ENCODE measurements at places on chromosomes 2 and 18.

DNA sequence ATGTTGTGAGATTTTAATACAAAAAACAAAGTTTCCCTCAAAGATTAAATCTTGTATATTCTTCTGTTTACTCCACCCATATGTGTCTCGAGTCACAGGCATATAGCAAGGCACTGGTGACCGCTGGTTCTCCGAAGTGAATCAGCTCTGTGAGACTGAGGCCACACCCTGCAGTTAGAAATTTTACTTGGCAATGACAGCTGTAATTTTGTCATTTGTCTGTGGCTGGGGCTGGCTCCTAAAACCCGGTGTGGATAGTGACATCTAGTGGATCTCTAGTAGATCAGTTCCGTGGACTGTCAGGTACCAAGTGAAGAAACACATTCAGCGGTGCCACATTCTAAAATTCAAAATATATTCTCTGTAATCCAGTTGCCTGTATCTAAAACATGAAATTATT, 278.0 kb downstream of the NEDD4L start:
- peak; percentile 54 for DNase-seq

GRCh38 chr2:73998933-73999332, 14.2 kb downstream of the TET3 start:
- DNase-seq = no peak

GRCh38 chr2:2156881-2157280, 174.2 kb downstream of the MYT1L start:
- no peak for DNase-seq

DNA sequence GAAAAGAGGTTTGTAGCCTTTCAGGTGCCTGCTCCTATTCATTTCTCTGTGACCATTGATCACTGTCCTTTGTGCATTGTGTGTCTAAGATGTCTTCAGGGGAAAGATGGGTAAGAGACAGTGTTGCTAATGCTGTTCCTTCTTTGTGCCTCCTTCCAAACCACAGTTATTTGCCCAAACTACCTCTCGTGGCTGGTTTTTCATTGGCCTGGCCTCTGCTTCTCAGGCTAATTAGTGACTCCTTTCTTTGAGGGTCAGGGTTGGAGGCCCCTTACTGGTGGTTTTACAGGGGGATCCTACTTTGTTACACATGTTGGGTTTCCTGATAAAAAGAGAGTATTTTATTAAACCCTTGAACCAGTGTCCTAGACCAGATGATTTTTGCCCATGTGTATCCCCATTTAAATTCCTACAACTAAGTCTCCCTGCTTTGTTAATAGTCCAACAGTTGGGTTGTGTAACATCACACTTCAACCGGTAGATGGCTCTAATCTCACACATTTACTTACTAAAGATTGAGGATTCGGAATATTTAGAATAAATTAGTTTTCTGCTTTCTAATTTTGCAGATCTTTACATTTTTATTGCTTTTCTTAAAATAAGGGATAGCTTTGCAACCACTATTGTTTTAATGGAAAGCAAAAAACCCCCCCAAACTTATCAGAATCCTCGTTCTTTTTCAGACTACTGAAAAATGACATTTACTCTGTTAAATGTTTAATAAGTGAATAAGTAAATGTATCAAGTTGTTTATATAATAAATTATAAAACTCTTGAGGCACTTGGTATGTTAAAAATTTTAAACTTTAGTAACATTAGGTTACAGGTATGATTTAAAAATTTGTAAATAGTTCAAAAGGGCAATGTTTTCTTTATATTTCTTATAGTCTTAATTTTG, 2.4 kb downstream of the MARS2 start:
- DNase-seq = no peak

DNA sequence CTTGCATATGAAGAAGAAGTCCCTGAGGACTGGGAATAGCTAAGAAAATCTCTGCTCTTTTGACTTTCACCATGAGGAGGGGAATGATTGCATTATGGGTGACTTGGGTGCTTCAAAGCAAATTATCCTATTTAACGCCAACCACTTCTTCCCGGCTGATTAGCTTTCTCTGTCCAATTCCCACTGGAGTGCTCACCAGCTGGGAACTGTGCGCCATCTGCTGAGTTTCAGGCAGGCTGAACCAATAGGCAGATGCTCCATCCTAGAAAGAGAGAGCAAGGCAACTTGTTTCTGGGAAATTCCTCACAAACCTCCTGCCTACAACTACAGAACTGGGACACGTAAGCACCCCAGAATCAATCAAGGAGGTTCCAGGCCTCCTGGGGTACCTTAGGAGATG, 49.4 kb downstream of the POLE4 start:
- peak; percentile 49 for DNase-seq

- no peak for DNase-seq
These were observed 303.7 kb upstream of the HS6ST1 start for GRCh38 chr2:128622371-128622770.

DNA sequence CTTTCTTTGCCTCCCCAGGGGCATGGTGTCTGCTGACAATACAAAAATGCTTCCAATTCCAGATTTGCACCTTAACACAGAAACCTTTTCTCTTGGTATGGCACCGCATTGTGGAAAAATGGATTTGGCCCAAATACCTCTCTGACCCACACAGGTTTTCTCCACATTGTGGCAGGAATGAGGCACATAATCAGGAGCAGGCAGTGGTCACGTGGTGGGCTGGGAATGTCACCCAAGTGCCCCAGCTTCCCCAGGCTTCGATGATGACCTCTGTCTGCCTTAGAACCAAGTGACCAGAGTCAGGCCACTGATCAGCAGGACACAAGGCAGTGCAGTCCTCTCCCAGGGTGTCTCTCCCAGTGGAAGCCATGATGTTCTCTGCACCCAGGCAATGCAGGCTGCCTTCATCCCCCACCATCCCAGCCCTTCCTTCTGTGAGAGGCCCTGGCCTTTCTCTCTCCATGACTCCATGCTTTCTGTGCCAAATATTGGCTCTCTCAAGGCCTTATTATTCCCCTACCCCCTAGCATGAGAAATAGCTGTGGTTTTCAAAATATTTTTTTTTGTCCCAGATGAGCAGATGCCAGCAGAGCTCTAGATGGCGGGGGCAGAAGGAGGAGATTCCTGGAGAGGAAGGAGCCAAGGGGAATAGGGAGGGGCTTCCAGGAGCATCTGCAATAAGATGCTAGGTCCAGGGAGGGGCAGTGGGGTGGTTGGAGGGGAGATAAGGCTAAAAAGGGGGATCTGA, 198.9 kb downstream of the ACKR3 start:
- DNase-seq = no peak

GRCh38 chr2:199370150-199370780, 87.5 kb downstream of the SATB2 start:
- DNase-seq = no peak

GRCh38 chr2:71348302-71348701, 16.7 kb downstream of the ZNF638 start:
- no peak for DNase-seq

DNA sequence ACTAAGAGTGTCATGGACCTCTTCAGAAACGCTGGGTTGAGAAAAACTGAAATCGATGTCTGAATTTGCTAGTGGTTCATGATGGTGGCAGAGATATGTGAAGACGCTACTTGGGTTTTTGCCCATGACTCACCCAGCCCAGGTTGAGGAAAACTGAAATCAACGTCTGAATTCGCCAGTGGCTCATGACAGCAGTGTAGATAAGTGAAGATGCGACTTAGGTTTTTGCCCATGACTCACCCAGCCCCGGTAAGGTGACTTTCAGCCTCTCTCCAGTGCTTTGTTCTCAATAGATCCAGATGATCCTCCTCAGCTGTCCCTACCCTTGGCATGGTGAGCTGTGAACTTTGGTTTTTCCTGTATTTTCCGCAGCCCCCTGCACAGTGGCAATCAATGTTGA, 105.3 kb upstream of the SIX3 start:
- DNase-seq = no peak

- DNase-seq = no peak
These were observed 8.9 kb downstream of the RAB31 start for GRCh38 chr18:9716780-9717563.

GRCh38 chr18:44668270-44668975, 12.3 kb upstream of the SETBP1 start:
- DNase-seq = no peak

GRCh38 chr2:234249873-234250272, 199.4 kb downstream of the SPP2 start:
- no peak for DNase-seq

DNA sequence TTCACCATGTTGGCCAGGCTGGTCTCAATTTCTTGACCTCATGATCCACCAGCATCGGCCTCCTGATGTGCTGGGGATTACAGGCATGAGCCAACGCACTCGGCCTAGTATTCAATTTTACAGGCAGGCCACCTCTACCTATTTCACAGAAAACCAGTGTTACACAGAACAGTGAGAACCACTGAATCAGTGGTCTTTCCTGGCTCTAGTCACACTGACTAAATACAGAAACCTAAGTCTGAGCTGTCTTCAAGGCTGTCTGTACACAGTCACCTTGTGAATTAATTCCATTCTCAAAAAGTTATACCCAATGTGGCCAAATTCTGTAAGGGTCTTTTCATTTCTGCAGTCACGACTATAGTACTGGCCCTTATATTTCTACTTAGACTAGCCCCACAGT, 3.5 kb downstream of the RNF149 start:
- no peak for DNase-seq

GRCh38 chr18:77049938-77050337, 82.6 kb downstream of the MBP start:
- DNase-seq = no peak

GRCh38 chr2:28137221-28137620, 246.7 kb downstream of the BABAM2 start:
- DNase-seq = no peak

GRCh38 chr2:43013821-43014345, 212.5 kb downstream of the ZFP36L2 start:
- no peak for DNase-seq

DNA sequence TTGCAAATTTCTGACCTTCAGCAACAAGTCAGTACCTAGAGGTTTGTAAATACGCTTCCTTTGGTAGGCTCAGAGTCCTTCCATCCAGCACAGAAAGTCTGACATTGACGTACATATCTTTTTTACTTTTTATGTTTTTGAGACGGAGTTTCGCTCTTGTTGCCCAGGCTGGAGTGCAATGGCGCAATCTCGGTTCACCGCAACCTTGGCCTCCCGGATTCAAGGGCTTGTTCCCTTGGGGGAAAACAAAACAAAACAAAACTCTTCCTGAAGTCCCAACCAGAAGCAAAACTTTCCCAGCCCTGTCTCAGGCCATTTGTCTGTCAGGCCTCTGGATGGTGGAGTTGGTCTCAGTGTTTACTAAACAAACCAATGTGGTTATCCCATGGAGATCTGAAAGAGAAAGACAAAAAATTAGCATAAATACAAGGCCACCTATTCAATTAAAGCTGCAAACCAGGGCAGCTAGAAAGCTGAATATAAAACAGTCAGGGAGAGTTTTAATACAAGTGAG, 29.6 kb upstream of the ATL2 start:
- no peak for DNase-seq

GRCh38 chr2:207983641-207984042, 41.7 kb downstream of the PLEKHM3 start:
- DNase-seq = no peak

- DNase-seq = peak; percentile 4
These were observed 21.7 kb upstream of the APCDD1 start for GRCh38 chr18:10432781-10433180.

GRCh38 chr2:112811841-112812306, 24.7 kb downstream of the IL1B start:
- no peak for DNase-seq

GRCh38 chr18:63111671-63112402, 207.7 kb downstream of the BCL2 start:
- no peak for DNase-seq

DNA sequence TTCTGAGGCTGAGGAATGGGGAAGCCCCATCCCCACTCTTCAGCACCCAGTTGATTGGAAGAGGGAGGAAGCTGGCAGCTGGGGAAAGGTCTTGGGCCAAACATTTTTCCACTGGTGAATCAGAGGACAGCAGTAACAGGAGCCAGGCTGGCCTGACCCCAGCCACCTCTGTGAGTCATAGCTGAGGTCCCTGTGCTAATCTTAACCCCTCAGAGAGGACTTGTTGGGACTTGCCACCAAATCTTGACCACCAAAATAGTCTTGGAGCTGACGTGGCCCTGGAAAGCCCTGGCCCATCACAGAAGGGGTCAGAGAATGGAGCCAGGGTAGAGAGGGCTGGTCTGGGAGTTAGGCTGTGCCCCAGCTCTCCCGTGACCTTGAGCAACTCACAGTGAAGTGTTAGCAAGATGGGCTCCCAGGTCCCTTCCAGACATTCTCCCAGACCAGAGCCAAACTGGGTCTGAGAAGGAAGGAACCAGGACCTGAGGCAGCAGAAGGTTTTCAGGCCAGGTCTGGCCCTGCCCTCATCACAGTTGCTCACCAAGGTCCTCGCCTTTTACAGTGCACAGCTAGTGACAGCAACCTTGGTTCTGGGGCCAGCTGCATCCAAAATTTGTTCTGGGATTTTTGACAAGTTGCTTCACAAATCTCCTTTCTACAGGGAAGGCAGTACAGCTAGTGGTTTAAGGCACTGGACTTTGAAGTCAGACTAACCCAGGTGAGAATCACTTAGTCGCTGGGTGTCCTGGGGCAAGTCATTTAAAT, 266.6 kb downstream of the CYP26B1 start:
- no peak for DNase-seq

DNA sequence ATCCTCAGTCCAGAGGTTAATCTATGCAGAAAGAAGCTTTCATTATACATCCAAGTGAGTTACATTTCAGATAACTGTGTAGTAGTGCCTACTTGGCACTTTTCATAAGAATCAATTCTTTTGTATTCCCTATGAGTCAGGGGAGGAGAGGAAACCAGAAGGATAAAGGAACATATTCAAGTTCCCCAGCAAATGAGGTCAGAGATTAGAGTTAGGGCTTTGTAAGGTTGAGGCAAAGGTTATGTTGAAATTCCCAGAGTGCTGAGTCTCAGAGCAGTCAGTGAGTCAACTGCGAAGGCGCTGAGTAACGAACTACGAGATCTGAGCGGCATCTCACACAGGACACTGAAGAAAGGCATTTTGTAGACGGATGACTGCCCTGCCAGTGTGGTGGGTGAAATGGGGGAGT, 25.1 kb upstream of the ME2 start:
- DNase-seq = no peak

- no peak for DNase-seq
These were observed 195.7 kb upstream of the SESTD1 start for GRCh38 chr2:179460181-179460929.

All from NCI-H1092 (cell line).